ENCODE measurements at places on chromosomes 13 and 19.

DNA sequence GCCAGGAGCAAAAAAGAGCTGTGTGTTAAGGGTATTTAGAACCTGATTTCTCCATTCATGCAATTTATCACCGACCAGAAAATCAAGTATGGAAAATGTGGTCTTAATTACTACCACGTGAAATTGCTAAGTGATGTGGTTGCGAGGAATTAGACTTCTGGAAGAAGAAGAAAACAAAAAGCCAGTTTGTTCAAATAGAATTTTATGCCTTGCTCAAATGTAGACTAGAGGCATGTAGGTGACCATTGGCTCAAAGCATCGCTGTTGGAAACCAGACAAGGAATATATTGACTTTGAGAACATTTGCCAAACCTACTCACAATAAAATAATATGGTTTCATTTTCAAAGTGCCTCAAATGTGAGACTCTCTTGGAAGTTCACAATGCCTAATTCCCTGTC, 57.3 kb upstream of the LRCH1 start:
- peak; percentile 40 for DNase-seq

DNA sequence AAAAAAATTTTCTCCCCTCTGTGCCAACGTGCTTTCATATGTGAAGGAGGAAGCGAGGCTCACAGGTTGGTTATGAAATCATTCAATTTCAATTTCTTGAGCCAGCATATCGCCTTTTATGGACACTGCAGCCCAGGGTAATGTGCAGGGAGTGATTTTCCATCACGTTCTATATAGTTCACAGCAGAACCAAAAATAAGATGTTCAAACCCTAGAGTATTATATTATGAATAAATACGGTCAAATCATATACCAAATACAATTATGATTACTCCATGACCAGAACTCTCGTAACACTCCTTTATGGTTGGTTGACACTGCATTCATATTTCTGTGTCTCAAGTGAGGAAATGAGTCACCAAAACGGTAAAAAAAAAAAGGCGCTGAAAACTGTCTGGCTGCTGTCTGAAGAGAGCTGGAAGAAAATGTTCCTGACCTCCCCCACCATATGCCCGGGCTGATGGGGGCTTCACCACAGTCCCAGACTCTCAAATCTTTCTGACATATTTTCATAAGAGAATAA, 75.8 kb upstream of the UBAC2 start:
- DNase-seq, result peak; percentile 89

DNA sequence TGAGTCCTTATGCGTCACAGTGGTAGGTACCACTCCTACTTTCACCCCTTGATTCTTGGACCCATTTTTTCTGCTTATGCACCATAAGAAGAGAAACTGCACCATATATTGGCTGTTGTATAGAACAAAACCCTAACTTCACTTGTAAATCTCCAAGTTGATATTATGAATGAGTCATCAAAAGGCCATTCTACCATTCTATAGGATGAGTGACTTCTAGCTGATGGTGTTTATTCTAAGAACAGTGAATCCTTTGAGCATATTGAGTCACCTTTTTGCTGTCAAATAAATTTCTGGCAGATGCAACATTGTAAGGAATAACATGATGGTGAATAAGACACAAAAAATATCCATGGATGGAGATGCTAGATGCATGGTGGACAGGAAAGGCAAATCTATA, 57.7 kb downstream of the POLR1D start:
- peak; percentile 2 for DNase-seq

DNA sequence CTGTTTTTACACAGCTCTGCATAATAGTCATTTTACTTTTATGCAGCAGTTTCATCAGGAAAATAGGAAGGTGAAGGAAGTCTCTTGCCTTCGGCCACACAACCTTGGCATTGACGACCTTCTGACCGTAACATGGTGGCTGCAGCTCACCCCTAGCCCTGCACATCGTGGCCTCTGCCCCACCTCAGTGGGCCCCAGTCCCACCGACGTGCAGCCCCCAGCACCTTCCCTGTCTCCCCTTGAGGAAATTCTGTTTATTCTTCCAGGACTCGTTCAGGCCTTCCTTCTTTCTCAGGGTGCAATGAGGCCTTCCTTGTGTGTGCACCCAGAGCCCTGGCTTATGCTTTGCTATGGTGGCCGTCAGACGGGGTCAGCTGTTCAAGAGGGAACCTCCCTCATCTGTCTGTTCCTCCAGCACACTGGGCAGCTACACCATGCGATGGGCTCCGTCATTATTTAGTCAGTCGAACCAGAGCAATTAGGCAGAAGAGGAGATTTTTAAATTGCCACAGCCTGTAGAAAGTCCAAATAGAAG, 33.3 kb downstream of the TMEM255B start:
- DNase-seq, result no peak

DNA sequence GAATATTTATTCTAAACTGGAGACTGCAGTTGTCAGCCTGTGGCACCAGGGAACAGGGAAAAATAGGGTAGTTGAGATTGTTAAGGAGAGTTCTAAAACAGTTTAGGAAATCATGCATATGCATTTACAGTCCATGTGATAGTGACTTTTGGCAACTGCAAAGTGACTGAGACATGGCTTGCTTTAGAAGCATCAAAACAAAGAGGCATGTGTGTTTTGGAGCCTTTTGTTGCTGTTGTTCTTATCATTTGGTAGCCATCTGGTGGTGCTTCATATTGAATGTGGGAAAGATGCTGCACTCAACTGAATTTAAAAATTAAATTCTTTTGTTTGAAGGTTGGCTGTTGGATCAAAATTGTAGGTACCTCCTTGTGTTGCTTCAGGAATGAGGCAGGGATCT, 10.2 kb upstream of the EBPL start:
- no peak for DNase-seq

DNA sequence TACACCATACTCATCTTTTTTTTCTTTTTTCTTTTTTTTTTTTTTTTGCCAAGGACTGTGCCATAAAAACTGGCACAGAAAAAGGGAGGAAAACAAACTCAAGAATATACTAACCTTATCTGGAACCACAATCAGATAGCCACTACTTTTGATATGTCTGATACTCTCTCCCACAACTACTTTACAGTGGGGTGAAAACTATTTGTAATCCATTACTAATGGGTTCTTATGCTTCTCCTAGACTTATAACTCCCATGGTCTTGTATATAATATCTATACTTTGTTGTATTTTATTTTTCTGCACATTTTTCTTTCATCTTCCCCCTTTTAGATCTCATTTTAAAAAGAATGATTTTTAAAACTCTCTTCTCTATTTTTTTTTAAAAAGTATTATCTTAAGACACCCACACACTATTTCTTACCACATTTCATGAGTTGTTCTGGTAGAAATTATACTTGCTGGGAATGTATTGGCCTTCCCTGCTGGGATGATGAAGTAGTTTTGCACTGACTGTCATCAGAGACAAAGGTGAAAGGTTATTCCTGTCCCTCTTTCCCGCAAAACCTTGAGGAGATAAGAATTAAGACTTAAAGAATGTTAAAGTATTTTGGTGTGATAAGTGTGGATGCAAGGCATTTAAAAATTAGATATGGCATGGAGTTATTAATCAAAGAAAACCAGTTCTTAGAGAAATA, 146.7 kb upstream of the KLF12 start:
- no peak for DNase-seq

DNA sequence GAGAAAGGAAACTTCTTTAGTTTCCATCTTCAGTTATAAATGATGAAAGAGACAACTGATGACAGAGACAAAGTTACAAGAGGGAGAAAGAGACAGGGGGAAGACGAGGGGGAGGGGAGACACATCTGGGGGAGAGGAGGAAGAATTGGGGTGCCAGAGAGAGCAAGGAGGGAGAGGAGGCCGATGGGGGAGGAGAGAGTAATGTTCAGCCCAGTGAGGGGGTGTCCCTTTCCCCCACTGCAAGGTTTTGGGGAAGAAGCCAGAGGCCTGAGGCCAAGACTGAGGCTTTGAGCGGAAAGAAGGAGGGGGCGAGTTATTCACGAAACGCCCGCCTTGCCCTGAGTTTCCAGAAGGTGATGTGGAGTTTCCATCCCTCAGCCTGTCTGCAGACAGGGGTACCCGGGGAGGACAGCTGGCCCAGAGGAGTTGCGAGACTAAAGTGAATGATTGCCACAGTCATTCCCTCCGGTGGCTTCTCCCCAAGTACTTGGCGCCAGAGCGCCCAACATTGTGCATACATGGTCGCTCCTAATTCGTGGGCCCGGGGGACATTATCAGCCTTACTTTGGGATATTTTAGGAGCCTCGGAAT, 558 bp upstream of the PPAN start:
- DNase-seq, result no peak

DNA sequence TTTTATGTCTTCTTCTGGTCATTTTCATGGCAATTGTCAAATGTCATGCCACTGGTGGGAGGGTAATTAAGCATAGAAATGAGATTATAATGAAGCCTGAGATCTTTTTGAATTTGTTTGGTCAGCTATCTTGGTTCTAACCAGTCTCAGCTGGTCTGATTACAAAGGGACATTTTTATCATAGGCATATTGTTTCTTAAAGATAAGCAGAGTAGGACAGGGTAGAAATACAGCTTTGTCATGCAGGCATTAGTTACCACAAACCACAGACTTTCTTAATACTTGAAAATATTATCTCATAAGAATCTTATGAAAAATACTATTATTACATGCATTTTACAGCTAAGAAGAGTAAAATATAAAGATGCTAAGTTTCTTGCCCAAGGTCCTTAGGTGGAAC, 1761.5 kb downstream of the PCDH9 start:
- DNase-seq, result peak; percentile 35

- no peak for DNase-seq
Observed at GRCh38 chr19:33773704-33774624, 22.7 kb upstream of the KCTD15 start.

GRCh38 chr19:18322318-18322758, 538 bp downstream of the LSM4 start:
- DNase-seq, result peak; percentile 79

GRCh38 chr13:86066611-86067365, 267.6 kb upstream of the SLITRK6 start:
- DNase-seq, result no peak
